ENCODE measurements at places on chromosomes 1 and 21.

- DNase-seq = no peak
Observed at GRCh38 chr1:217910791-217911320, 279.7 kb downstream of the SPATA17 start.

- no peak for DNase-seq
Observed at GRCh38 chr1:206526064-206526911, 19.0 kb downstream of the RASSF5 start.

- peak; percentile 37 for DNase-seq
Observed at GRCh38 chr1:223845037-223845809, 524 bp downstream of the TP53BP2 start.

GRCh38 chr1:82465024-82465423 is 664.3 kb downstream of the ADGRL2 start:
- no peak for DNase-seq

- DNase-seq = no peak
Observed at GRCh38 chr1:11397151-11397901, 81.6 kb upstream of the DISP3 start.

DNA sequence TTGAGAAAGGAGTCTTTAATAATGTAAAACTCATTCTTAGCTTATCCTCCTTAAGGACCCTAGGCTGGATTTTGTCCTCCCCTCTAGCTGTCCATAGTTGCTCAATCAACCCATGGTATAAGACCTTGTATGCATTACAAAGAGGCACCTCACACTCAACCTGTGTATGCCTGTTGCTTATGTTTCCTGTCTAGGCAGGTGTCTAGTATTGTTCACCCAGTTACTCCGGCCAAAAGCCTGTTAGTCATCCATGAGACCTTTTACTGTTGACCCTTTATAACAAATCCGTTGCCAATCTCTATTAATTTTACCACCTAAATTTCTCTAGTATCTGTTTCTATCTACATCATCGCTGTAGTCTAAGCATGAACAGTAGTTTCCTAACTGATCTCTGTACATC is 3.7 kb downstream of the LYPLAL1 start:
- no peak for DNase-seq

DNA sequence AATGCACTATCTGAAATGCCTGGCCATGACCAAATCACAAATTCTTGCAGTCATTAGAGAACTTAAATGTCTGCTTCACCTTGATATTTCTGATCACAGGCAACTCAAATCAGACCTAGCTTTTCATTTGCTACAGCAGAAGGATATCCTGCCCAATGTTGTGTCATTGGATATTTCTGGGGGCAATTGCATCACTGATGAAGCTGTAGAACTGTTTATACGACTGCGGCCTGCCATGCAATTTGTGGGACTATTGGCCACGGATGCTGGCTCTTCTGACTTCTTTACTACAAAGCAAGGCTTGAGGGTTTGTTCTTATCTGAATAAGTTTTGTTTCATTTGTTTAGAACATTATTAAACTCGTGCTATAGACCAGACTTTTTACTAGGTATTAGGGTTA is 14.9 kb downstream of the ZYG11A start:
- no peak for DNase-seq

GRCh38 chr1:46086576-46086975 is 45.9 kb downstream of the PIK3R3 start:
- no peak for DNase-seq

DNA sequence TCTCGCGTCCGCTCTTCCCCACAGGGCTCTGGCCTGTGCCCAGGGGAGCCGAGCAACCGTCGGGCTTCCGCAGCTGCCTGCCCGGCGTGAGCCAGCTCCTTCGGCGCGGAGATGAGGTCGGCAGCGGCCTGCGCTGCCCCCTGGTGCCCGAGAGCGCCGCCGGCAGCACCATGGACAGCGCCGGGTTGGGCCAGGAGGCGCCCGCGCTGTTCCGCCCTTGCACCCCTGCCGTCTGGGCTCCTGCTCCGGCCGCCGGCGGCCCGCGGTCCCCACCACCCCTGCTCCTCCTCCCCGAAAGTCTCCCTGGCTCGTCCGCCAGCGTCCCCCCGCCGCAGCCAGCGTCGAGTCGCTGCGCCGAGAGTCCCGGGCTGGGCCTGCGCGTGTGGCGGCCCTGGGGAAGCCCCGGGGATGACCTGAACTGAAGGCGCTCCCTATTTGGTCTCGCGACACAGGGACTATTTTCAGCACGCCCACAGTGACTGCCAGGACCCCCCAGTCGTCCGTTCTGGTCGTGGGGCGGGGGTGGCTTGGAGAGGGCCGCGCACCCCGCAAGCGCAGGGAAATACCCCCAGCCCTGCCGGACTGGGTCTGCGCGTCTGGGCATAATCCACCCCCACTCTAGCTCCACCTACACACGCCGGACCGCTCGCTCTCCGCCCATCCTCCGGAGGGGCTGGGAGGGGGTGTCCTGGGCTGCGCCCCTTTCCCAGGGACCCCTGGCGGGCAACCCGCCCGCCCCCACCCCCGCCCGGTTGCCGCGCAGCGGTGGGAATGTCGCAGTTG is 1.3 kb downstream of the HES3 start:
- peak; percentile 58 for DNase-seq

DNA sequence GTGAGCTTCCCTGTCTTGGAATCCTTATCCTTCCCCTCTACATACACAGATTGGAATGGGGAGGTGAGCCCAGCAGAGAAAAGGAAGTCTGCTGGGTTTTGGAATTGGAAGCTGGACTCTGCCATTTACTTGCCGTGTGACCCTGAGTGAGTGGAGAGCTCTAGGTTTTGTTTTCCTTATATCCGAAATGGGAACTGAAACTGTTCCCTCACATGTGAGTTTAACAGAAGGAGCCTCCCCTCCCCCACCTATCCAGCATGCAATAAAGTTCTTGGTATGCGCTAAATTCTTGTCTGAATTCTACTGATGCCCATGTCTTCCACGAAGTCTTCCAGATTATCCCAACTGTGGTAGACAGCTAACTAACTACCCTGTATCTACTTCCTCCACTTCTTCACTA is 58.7 kb downstream of the NENF start:
- no peak for DNase-seq

DNA sequence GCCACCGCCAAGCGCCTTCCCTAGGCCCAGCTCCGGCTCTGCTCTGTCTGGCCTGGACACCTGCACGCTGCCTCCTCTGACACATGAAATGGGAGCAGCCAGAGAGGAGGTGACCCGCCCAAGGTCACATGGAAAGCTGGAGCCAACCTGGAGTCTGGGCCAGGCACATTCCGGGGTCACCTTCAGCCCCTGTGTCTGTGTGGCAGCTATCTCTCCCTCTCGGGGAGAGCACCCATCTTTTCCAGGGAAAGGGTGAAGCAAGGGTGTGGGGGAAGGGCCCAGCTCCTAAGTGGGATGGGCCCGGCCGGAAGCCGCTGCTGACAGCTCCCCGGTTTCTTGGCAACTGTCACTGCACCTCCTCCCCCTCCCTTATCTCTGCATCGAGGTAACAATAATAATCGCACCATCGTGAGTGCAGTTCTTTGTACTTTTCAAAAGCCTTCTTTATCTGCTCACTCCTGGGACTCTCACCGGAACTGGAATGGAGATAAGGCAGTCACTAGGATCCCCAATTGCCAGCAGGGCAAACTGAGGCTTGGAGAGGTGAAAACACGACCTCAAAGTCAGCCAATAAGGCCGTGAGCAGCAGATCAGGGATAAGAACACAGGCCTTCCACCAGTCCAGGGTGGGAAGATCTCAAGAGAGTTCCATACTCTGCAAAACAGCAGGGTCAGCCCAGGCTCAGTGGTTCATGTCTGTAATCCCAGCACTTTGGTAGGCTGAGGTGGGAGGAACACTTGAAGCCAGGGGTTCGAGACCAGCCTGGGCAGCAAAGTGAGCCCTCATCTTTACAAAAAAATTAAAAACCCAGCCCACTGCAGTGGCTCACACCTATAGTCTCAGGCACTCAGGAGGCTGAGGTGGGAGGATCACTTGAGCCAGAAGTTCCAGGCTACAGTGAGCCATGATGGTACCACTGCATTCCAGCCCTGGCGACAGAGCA is 36.9 kb downstream of the RAP1GAP start:
- no peak for DNase-seq

GRCh38 chr1:94614996-94615395 is 73.4 kb upstream of the F3 start:
- no peak for DNase-seq

DNA sequence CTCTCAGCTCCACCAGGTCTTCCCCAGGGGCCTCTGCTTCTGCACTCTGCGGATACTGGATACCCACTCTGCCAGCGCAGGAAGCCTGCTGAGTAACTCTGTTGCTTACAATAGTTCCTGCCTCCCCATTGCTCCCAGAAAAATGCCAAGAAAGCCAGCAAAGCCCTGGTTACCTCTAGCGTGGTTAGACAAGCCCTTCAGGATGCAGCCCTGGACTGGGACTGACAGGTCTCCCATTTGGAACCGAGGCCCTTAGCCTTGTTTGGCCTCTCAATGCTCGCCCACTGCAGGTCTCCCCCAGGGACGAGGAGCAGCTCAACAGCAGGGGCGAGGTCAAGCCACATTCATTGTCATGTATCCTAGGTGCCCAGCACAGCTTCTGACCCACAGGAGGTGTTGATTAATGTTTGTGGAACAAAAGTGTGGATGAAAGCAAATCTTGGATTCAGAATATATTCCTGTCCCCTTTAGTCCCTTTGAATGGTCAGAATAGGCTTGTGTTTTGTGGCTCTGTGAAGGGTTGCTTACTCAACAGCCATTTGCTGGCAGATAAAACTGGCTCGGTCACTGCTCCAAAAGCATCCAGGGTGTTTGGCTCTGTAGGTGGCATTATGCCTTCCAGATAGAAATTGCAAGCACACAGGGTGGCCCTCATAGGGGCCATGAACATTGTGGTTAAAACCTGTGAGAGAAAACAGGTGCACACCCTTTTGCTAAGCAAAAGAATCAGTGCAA is 58.9 kb downstream of the C1orf198 start:
- no peak for DNase-seq

GRCh38 chr21:36841866-36842265 is 124.6 kb downstream of the HLCS start:
- DNase-seq = peak; percentile 72

DNA sequence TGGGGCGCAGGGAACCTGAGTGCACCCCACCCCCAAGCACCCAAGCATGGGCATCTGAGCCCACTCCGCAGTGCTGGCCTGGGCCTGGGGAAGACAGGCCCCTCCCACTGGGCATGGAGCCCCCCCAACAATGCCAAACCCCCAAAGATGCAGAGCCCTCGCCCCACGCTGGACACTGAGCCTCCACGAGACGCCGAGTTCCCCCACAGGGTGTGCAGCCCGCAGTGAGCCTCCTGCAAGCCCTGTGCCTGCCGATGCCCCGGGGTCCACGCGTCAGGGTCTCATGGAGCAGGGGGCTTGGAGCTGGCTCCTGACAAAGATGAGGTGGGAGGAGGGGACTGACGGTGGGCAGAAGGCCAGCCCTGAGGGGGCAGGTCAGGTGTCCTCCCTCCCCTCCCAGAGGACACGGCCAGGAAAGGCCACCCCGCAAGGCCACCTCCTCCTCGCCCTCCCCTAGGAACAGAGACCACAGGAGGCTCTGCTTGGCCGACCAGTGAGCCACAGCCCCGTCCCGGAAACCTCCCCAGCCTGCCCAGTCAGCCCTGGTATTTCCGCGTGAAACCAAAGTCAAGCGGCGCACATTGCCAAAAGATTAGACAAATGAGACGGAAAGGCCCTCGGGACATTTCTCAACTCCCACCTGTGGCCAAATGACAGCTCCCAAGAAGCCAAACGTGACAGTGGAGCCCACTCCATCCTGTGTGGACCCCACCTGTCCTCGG is 33.4 kb downstream of the MEGF6 start:
- DNase-seq = no peak

DNA sequence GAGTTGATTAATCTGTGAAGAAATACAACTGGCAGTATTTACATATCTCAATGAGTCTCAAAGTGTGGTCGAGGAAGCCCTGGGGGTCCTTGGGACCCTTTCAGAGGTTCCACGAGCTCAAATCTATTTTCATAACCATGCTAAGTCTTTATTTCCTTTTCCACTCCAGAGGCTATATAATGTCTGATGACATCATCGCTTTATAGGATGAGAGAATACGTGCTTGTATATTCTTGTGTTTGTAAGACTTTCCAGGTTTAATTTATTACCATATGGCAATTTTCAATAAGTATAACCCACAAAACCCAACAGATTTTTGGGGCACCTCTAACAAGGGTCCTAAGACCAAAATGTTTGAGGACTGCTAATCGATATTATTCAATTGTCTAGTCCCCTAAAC is 1.4 kb upstream of the SLC19A2 start:
- no peak for DNase-seq

Data from HFFc6 (cell line).